ENCODE measurements at places on chromosomes 4 and X. TPM values are rescaled to one million over a fixed set of nuclear protein-coding genes. Genes with fewer than 3 reads are reported as not detected.

Gene SSX4B
- total RNA-seq, result not detected

Gene MPC1L
- total RNA-seq, result not detected

Gene ADH7
- total RNA-seq, result not detected

Gene FGFR3
- total RNA-seq, result 0.25 TPM

Gene PAGE2
- total RNA-seq, result not detected

Gene AMOT
- total RNA-seq, result 0.69 TPM

Gene ARSD
- total RNA-seq, result 2.5 TPM

Gene TCEAL2
- total RNA-seq, result not detected

Gene HAUS7
- 37.6 TPM for total RNA-seq

Gene PAK3
- 0.17 TPM for total RNA-seq

Gene HSFX3
- not detected for total RNA-seq

GRCh38 chr4:161791796-161792556 lies 371.8 kb downstream of the FSTL5 start:
- no peak for DNase-seq
- no peak overlapping the region for H3K4me3 ChIP-seq
- H3K27ac ChIP-seq, result no peak overlapping the region
- H3K4me1 ChIP-seq, result no peaks in the 10 kb centered on the region
- no peaks in the 10 kb centered on the region for H3K36me3 ChIP-seq

DNA sequence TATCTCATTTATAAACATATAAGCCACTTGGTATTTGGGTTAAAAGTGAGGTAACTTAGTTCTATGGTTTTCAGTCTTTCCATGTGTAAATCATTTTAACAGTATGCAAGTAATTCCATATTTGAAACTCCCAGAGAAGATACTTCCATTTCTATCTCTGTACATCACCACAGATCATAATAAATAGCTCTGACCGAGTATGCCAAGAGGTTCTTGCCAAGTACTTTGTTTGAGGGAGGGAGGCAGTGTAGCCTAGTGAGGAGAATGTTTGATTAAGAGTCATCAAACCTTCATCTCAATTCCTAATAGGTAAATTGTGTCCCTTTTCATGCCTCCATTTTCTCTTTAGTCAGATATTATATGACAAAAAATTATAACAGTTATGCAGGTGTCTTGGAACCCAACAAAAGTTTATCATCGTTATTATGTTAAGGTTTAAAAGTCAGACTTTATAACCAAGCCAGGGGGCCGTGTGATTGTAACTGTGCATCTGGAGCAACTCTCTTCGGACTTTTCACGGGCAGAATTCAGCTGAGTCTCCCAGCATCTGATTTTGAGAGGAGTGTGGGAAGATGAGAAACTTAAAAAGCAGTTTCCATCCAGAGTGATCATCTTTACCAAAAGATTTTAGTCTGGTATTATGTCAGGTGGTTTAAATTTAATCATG lies 123.8 kb downstream of the ANK2 start:
- no peaks in the 10 kb centered on the region for H3K4me1 ChIP-seq
- H3K4me3 ChIP-seq, result no peak overlapping the region
- peaks cover 1% of the 10 kb centered on the region for H3K27me3 ChIP-seq
- no peak for DNase-seq
- H3K36me3 ChIP-seq, result no peaks in the 10 kb centered on the region

GRCh38 chr4:108971473-108971872 lies 208.6 kb upstream of the ETNPPL start:
- peaks cover 46% of the 10 kb centered on the region for H3K36me3 ChIP-seq
- DNase-seq, result no peak
- peak overlapping the region; percentile 88 for H3K27ac ChIP-seq

DNA sequence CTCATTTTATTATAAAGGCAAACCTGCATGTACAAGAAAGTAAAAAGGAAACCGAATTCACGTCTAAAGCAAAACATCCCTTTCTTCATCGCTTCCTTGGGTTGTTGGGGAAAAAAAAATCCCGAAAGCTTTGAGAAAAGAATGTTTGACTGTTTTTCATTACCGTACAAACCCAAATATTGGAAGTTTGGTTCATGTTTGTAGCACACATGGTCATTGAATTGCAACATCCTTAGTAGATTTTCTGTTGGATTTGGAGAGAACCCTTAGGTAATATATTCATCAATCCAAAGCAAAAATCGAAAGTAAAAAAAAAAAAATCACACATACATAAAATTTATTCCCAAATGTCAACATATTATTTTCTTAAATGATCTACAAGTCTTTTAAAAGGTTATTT lies 420.3 kb downstream of the MAPK10 start:
- H3K27me3 ChIP-seq, result no peaks in the 10 kb centered on the region
- H3K4me3 ChIP-seq, result no peak overlapping the region
- no peaks in the 10 kb centered on the region for H3K36me3 ChIP-seq
- no peak for DNase-seq

GRCh38 chrX:100659431-100660137 lies 15.6 kb downstream of the SRPX2 start:
- H3K36me3 ChIP-seq, result no peaks in the 10 kb centered on the region
- no peaks in the 10 kb centered on the region for H3K4me1 ChIP-seq
- no peak overlapping the region for H3K4me3 ChIP-seq
- no peak overlapping the region for H3K27ac ChIP-seq
- H3K27me3 ChIP-seq, result no peaks in the 10 kb centered on the region
- DNase-seq, result no peak

DNA sequence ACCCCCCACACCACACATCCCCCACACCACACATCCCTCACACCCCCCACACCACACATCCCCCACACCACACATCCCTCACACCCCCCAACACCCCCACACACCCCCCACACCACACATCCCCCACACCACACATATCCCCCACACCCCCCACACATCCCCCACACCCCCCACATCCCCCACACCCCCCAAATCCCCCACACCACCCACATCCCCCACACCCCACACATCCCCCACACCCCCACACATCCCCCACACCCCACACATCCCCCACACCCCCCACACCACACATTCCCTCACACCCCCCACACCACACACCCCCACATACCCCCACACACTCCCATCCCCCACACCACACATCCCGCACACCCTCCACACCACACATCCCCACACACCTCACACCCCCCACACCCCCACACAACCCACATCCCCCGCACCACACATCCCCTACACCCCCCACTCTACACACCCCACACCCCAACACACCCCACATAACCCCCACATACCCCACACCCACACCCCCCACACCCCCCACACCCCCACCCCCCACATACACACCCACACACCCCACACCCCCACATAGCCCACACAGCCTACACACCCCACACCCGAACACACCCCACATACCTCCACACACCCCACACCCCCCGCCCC lies 172.9 kb downstream of the DCLK2 start:
- H3K4me1 ChIP-seq, result no peaks in the 10 kb centered on the region
- DNase-seq, result no peak
- no peaks in the 10 kb centered on the region for H3K27me3 ChIP-seq
- no peak overlapping the region for H3K4me3 ChIP-seq
- no peaks in the 10 kb centered on the region for H3K36me3 ChIP-seq

GRCh38 chr4:41360214-41360920 lies 103.6 kb downstream of the UCHL1 start:
- DNase-seq, result no peak
- H3K27me3 ChIP-seq, result peaks cover 47% of the 10 kb centered on the region
- no peaks in the 10 kb centered on the region for H3K4me1 ChIP-seq

- peaks cover 6% of the 10 kb centered on the region for H3K27me3 ChIP-seq
- H3K4me3 ChIP-seq, result no peak overlapping the region
- H3K36me3 ChIP-seq, result no peaks in the 10 kb centered on the region
- no peak overlapping the region for H3K27ac ChIP-seq
These were observed 7.5 kb upstream of the HAUS7 start for GRCh38 chrX:153477901-153478300.

DNA sequence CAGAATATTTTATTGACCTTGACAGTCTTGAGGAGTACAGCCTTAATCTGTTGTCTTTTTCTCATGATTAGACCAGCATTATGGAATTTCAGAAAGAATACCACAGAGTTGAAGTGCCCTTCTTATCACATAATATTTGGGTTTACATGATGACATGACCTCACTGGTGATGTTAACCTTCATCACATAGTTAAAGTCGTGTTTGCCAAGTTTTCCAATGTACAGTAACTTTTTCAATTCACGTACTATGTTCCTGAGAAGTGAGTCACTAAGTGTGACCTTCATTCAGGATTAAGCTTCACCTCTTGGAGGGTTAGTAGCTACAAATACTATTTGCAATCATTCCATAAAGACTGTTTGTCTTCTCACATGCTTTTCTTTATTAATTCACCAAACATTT lies 52.1 kb downstream of the RAB40A start:
- peaks cover 6% of the 10 kb centered on the region for H3K4me1 ChIP-seq
- H3K27me3 ChIP-seq, result peaks cover 2% of the 10 kb centered on the region
- no peak overlapping the region for H3K4me3 ChIP-seq
- H3K27ac ChIP-seq, result no peak overlapping the region
- H3K36me3 ChIP-seq, result no peaks in the 10 kb centered on the region
- DNase-seq, result no peak

- peaks cover 8% of the 10 kb centered on the region for H3K36me3 ChIP-seq
- no peak for DNase-seq
- no peak overlapping the region for H3K4me3 ChIP-seq
- no peak overlapping the region for H3K27ac ChIP-seq
These were observed 2.3 kb downstream of the NOCT start for GRCh38 chr4:139017861-139018260.

- H3K36me3 ChIP-seq, result no peaks in the 10 kb centered on the region
- no peaks in the 10 kb centered on the region for H3K4me1 ChIP-seq
- no peaks in the 10 kb centered on the region for H3K27me3 ChIP-seq
- DNase-seq, result no peak
- H3K27ac ChIP-seq, result no peak overlapping the region
- no peak overlapping the region for H3K4me3 ChIP-seq
These were observed 422.6 kb upstream of the GALNTL6 start for GRCh38 chr4:171390626-171391025.

GRCh38 chrX:134664202-134664601 lies 5.9 kb upstream of the PLAC1 start:
- DNase-seq, result no peak
- no peak overlapping the region for H3K4me3 ChIP-seq
- no peak overlapping the region for H3K27ac ChIP-seq
- H3K36me3 ChIP-seq, result no peaks in the 10 kb centered on the region
- no peaks in the 10 kb centered on the region for H3K4me1 ChIP-seq

DNA sequence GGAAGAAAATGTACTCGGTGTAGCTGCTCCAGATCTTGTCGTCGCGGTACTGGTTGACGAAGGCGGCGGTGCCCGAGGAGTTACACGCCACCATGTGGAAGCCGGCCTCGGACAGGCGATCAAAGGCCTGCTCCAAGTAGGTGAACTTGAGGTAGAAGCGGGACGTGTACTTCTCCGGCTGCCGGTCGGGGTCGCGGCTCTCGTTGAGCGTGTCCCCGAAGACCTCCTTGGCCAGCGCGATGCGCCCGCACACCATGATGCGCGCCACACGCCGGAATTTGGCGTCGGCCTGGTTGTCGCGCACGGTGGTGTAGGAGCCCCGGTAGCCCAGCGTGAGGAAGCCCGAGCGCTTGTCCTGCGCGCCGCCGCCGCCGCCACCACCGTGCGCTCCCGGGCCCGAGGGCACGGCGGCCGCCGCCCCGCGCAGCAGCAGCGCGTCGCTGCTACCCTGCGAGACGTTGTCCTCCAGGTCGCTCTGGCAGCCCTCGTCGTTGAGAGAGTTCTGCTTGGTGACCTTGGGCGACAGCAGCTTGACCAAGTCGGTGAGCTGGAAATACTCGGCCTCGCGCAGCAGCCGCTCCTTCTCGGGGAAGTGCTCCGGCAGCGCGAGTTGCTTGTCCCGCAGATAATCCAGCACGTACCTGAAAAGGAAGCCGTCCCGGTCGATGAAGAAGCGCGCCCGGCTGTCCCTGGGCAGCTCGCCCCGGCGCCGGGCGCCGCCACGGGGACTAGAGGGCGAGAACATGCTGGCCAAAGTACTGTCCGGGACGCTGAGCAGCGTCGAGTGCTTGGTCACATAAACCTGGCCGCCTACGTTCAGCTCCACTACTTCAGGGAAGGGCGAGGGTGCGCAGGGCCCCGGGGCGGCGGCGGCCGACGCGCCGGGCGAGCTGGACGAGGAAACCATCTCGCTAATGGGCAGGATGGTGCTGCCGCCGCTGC lies 775 bp downstream of the KCTD8 start:
- no peak for DNase-seq
- no peak overlapping the region for H3K4me3 ChIP-seq
- no peaks in the 10 kb centered on the region for H3K36me3 ChIP-seq
- no peak overlapping the region for H3K27ac ChIP-seq

GRCh38 chrX:100647739-100648138 lies 3.7 kb downstream of the SRPX2 start:
- no peak for DNase-seq
- H3K4me3 ChIP-seq, result no peak overlapping the region
- no peaks in the 10 kb centered on the region for H3K36me3 ChIP-seq

GRCh38 chr4:90328558-90328957 lies 201.4 kb downstream of the CCSER1 start:
- H3K36me3 ChIP-seq, result no peaks in the 10 kb centered on the region
- H3K4me3 ChIP-seq, result no peak overlapping the region
- no peaks in the 10 kb centered on the region for H3K27me3 ChIP-seq
- DNase-seq, result no peak
- H3K4me1 ChIP-seq, result no peaks in the 10 kb centered on the region
- no peak overlapping the region for H3K27ac ChIP-seq

- H3K4me1 ChIP-seq, result no peaks in the 10 kb centered on the region
- H3K4me3 ChIP-seq, result no peak overlapping the region
- no peak for DNase-seq
- H3K36me3 ChIP-seq, result no peaks in the 10 kb centered on the region
- H3K27me3 ChIP-seq, result no peaks in the 10 kb centered on the region
These were observed 47.4 kb downstream of the SMIM14 start for GRCh38 chr4:39591290-39591689.

GRCh38 chrX:3295731-3296130 lies 50.7 kb downstream of the MXRA5 start:
- H3K4me3 ChIP-seq, result no peak overlapping the region
- no peak overlapping the region for H3K27ac ChIP-seq
- no peaks in the 10 kb centered on the region for H3K4me1 ChIP-seq
- no peaks in the 10 kb centered on the region for H3K36me3 ChIP-seq
- no peak for DNase-seq

- H3K36me3 ChIP-seq, result no peaks in the 10 kb centered on the region
- peaks cover 2% of the 10 kb centered on the region for H3K27me3 ChIP-seq
- DNase-seq, result no peak
These were observed 53.4 kb upstream of the ATP8A1 start for GRCh38 chr4:42710329-42710728.

DNA sequence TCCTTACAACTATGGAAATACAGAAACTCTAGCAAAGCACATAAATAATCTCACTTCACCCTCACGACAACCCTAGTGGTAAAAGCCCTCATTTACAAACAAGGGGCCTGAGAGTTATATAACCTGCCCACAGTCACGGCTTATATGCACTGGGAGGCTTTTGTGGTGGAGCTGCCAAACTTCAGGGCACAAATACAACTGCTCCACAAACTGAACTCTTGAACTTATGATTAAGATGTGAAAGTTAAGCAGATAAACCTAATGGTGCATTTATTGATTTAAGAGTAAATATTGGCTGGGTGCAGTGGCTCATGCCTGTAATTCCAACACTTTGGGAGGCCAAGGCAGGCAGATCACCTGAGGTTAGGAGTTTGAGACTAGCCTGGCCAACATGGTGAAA lies 19.0 kb downstream of the SLC2A9 start:
- no peaks in the 10 kb centered on the region for H3K27me3 ChIP-seq
- no peak overlapping the region for H3K4me3 ChIP-seq
- peaks cover 2% of the 10 kb centered on the region for H3K36me3 ChIP-seq
- peaks cover 58% of the 10 kb centered on the region for H3K4me1 ChIP-seq
- no peak for DNase-seq

- no peaks in the 10 kb centered on the region for H3K36me3 ChIP-seq
- no peaks in the 10 kb centered on the region for H3K4me1 ChIP-seq
- no peaks in the 10 kb centered on the region for H3K27me3 ChIP-seq
- no peak overlapping the region for H3K27ac ChIP-seq
These were observed 524.9 kb downstream of the CENPC start for GRCh38 chr4:67020438-67020797.

GRCh38 chrX:15050395-15050794 lies 177.2 kb downstream of the MOSPD2 start:
- H3K27ac ChIP-seq, result no peak overlapping the region
- no peaks in the 10 kb centered on the region for H3K4me1 ChIP-seq
- peaks cover 2% of the 10 kb centered on the region for H3K27me3 ChIP-seq
- H3K4me3 ChIP-seq, result no peak overlapping the region

Measured in activated CD4-positive, alpha-beta T cell treated with anti-CD3 and anti-CD28 coated beads, Interleukin-2, amount 10 ng/mL, durations not matched to agents 7 days and 5 days (primary cell).